NCI-H1048 (cell line): ENCODE measurements at places on chromosomes 2 and 18.

- no peak for DNase-seq
Measured at GRCh38 chr2:33372940-33373553, 103.4 kb upstream of the RASGRP3 start.

- no peak for DNase-seq
Measured at GRCh38 chr2:174713686-174714085, 50.6 kb downstream of the CHRNA1 start.

DNA sequence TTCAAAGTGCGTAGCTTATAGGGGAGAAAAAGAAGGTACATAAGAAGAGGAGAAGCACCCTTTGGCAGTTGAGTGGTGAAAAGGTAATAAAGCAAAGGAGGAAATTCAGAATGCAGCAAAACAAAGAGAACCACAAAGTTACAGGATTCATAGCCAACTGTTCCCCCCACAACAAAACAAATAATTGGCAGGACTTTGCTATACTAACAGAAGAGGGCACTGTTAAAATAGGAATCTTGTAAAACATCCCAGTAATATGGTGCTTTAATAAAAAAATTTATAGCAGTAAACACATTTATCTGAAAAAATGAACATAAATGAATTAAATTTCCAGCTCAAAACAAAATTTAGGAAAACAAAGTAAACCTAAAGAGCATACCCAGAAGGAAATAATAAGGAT, 42.3 kb downstream of the R3HDM1 start:
- no peak for DNase-seq

DNA sequence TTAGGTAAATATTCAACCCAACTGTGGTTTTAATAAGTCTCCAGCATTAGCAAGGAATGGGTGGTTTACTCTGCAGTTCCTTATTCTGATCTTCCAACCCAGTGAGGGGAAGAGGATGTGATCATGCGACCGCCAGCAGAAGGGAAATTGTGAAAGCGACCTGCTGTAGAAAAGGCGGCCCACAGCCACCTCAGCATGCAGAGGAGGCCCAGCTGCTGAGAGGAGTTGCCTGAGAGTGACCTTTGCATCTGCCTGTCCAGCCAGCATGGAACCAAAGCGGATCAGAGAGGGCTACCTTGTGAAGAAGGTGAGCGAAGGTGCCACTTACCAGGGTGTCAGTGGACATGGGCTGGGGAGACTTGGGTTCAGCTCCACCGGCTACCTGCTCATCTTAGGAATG, at the start of gene PLEK:
TSS of gene PLEK (plus strand) at position 196 of the 400 bp plus-strand sequence. CDS start at position 266, 70 bp downstream.
- DNase-seq: no peak
